Stomach (tissue), 19 donors: ENCODE measurements at places on chromosomes 12 and 14.
A peak's percentile ranks its signal among the peaks of the same experiment; 100 is the strongest.

DNA sequence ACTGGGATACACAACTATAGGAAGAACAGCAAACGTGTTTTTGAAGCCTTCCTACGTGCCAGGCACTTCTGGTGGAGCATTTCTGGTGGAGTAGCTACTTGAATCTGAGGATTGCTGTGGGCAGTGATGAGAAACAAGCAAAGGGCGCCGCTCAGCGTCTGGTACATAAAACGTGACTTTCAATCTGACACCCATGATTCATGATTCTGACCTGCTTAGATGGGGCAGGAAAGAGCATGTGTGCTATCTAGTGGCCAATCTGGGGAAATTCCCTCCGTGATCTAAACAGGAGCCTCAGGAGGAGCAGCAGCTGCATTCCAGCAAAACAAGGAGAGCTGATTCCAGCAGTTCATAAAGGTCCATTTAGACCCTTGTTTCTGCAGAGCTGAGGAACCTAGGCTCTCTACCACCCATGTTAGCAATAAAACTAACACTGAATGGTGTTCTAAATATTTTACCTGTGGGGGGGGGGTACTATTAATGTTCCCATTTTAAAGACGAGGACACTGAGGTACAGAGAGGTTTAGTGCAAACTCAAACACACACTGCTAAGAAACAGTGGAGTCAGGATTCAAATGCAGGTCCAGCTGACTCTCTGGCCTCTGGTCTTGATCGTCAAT lies 37.8 kb downstream of the PAH start:
- no peak overlapping the region for H3K4me3 ChIP-seq
- H3K4me1 ChIP-seq = no peaks in the 10 kb centered on the region
- H3K27me3 ChIP-seq = peaks cover 6% of the 10 kb centered on the region
- peak; percentile 81 for DNase-seq

DNA sequence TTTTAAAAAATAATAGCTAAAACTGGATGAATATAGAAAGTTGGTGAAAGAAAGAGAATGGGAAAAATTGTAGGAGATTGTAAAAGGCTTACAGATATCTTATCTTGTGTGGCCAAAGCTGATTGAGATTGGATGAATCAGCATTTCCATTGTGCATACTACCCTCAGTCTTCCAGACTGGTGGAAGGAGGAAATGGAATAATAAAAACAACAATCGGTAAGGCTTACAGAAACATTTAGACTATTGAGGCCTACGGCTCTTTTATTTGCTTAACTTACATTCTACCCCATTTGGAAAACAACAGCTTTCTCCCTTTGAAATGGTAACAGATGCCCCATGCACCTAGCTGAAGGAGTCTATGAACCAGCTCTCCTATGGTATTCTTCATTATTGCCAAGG lies 129.8 kb downstream of the PTPRB start:
- no peak overlapping the region for H3K27ac ChIP-seq
- peaks cover 7% of the 10 kb centered on the region for H3K4me1 ChIP-seq
- DNase-seq = no peak
- no peak overlapping the region for H3K4me3 ChIP-seq
- no peaks in the 10 kb centered on the region for H3K36me3 ChIP-seq
- H3K27me3 ChIP-seq = no peaks in the 10 kb centered on the region

GRCh38 chr14:92951912-92952471 lies 29.0 kb downstream of the CHGA start:
- H3K36me3 ChIP-seq = peaks cover 7% of the 10 kb centered on the region
- DNase-seq = peak; percentile 91
- H3K4me1 ChIP-seq = no peaks in the 10 kb centered on the region
- H3K27ac ChIP-seq = no peak overlapping the region
- H3K27me3 ChIP-seq = no peaks in the 10 kb centered on the region

GRCh38 chr12:94872671-94872970 lies 130.9 kb downstream of the NDUFA12 start:
- peak overlapping the region; percentile 59 for H3K4me3 ChIP-seq
- no peaks in the 10 kb centered on the region for H3K36me3 ChIP-seq
- peaks cover 24% of the 10 kb centered on the region for H3K4me1 ChIP-seq
- H3K27me3 ChIP-seq = peaks cover 67% of the 10 kb centered on the region
- DNase-seq = no peak
- H3K27ac ChIP-seq = no peak overlapping the region

DNA sequence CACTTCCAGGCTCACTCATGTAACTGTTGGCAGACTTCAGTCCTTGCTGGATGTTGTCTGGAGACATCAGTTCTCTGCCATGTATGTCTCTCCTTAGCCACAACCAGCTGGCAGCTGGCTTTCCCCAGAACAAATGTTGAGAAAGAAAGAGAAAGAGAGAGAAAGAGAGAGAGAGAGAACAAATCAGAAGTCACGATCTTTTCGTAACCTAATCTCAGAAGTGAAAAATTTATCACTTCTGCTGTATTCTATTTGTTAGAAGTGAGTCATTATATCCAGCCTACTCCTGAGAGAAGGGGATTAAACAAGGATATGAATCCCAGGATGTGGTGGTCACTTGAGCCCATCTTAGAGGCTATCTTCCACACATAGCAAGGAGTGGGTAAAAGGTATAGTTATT lies 101.2 kb downstream of the BTG1 start:
- no peak overlapping the region for H3K27ac ChIP-seq
- H3K27me3 ChIP-seq = no peaks in the 10 kb centered on the region
- H3K4me1 ChIP-seq = peaks cover 5% of the 10 kb centered on the region
- DNase-seq = no peak
- H3K4me3 ChIP-seq = no peak overlapping the region

DNA sequence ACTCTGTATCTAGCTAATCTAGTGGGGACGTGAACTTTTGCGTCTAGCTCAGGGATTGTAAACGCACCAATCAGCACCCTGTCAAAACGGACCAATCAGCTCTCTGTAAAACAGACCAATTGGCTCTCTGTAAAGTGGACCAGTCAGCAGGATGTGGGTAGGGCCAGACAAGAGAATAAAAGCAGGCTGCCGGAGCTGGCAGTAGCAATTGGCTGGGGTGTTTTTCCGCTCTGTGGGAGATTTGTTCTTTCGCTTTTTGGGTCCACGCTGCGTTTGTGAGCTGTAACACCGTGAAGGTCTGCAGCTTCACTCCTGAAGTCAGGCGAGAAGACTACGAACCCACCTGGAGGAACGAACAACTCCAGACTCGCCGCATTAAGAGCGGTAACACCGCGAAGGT lies 76.5 kb downstream of the SPRING1 start:
- DNase-seq = no peak
- H3K36me3 ChIP-seq = no peaks in the 10 kb centered on the region
- H3K4me1 ChIP-seq = peaks cover 33% of the 10 kb centered on the region
- H3K4me3 ChIP-seq = no peak overlapping the region
- H3K27ac ChIP-seq = no peak overlapping the region

DNA sequence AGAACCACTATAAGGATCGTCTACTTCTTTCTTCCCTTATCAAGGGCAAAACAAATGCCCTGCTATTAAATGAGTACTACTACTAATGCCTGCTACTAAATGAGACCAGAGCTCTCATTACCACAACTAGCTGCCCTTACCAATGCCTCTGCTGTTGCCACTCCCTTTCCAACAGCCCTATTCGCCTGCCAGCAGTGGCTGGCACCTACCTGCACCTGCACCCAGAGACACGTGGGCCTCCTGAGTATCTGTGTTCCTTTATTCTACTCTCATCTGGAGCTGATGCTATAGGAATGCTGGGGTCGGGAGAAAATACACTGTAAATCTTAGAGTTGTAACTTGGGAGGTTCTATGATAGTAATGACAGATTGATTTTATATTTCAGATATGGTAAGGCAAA lies 174.7 kb downstream of the SLC2A13 start:
- H3K4me1 ChIP-seq = peaks cover 8% of the 10 kb centered on the region
- no peaks in the 10 kb centered on the region for H3K27me3 ChIP-seq
- no peak for DNase-seq
- no peak overlapping the region for H3K4me3 ChIP-seq
- no peaks in the 10 kb centered on the region for H3K36me3 ChIP-seq
- H3K27ac ChIP-seq = no peak overlapping the region
